Stimulated activated CD8-positive, alpha-beta memory T cell treated with anti-CD3 and anti-CD28 coated beads, Interleukin-12 subunit alpha, Interleukin-12 subunit beta, amount 100 ng/mL, for 1 hour (primary cell): ENCODE measurements at places on chromosomes 1 and 21.

DNA sequence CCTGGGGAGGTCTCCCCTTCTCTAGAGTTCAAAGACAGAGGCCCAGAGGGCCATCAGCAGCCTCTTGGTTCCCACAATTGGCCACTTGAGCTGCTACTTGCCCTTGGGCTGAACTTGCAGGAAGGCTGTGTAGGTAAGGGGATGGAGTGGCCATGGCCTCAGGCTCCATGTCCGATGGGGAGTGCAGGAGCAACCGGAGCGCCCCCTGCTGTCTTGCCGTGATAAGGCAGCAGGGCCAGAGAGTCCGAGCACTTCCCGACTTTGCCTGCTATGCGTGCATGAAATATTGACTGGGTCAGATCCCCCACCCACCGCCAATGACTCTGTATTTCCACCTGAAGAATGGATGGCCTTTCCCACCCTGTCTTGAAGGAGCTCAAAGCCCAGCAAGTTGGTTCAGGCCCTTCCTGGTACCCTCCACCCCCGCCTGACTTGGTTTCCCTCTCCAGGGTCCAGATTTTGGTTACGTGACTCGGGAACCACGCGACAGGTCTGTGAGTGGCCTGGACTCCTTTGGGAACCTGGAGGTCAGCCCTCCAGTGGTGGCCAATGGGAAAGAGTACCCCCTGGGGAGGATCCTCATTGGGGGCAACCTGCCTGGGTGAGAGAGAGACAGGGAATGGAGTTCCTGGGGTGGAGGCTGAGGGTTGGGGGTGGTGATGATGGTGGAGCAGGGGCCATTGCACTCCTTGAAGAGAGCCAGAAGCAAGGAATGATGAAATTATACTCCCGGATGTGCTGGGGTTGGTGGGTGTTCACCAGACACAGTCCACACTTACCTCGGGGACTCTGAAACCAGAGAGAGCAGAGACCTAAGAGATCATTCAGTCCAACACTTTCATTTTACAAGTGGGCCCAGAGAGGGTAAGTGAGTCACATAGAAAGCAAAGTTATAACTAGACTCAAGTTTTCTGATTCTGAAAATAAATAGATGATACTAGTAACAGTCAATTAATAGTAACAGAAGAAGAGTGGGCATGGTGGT lies 25.6 kb downstream of the PADI3 start:
- DNase-seq = no peak

DNA sequence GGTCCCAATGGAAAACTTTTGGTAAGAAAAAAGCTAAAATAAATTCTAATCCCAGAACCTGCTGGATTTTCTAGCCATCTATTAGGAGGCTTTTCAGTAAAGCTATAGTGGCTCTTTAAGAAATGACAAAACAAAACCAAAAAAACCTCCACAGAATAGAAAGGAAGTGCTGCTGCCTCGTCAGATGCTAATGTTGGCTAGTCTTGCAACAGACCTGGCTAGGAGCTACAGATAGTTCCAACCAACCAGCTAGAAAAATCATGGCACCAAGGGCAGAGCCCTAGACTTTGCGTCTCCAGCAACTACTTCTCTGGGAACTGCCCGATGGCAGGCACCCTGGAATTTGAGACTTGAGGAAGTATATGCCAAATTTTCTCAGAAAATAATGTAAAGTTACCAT lies 7.6 kb downstream of the CD101 start:
- DNase-seq = no peak

GRCh38 chr1:86687595-86687994 lies 16.8 kb upstream of the SH3GLB1 start:
- no peak for DNase-seq

DNA sequence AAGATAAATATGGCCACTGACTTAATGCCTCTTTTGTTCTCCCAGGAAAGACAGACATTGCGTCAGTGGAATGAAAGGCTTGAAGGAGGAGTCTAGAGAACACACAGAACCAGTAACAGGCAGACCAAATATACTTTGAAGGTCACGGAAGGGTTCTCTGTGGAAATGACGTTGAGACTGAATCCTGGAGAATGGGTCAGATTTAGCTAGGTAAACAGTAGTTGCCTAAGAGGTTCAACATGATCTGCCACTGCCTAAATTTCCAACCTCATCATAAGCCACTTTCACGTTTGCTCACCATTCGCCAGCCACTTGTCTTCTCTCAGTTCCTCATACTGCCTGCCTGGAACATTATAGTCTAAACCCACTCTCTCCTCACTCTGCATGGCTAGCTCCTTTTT lies 20.5 kb downstream of the PLA2G4A start:
- DNase-seq = no peak

- DNase-seq = no peak
Measured at GRCh38 chr1:240086726-240087125, 5.0 kb upstream of the FMN2 start.

DNA sequence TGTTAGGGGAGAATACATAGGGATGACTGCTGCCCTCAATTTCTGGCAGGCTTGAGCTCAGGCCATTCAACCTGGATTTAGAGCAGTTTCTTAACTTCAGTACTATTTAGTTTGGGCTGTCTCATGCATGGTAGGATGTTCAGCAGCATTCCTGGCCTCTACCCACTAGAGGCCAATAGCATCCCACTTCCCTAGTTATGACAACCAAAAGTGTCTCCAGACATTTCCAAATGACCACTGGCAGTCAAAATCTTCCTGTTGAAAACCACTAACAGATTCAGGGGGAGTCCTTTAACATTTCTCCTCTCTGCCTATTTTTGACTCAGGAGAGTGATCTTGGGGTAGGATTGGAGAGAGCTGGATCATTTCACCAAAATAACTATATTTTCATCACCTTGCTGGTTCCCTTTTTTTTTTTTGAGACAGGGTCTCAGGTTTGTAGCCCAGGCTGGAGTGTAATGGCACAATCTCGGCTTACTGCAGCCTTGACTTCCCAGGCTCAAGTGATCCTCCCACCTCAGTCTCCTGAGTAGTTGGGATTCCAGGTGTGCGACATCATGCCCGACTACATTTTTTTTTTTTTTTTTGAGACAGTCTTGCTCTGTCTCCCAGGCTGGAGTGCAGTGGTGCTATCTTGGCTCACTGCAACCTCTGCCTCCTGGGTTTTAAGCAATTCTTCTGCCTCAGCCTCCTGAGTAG lies 8.7 kb downstream of the GNAT2 start:
- no peak for DNase-seq

DNA sequence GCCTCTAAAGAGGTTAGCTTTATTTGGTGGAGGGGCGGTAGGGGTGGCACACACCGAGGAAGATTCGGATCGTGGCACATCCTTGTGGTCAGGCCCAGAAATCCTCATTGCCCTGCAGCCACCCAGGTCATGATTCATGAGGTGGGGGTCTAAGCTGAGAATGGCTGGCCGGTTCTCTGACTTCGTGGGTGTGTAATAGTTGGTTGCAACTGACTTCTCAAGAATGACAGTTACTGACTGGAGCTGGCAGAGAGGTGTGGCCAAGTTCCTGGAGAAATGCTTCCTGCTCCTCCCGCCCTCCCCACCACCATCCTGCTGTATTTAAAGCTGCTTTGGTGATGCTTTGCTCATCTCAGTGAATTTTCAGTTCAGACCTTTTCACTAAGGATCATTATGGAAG lies 198.6 kb downstream of the KIF26B start:
- DNase-seq = no peak
